Panc1 (cell line): ENCODE measurements at places on chromosomes 2 and 18.

DNA sequence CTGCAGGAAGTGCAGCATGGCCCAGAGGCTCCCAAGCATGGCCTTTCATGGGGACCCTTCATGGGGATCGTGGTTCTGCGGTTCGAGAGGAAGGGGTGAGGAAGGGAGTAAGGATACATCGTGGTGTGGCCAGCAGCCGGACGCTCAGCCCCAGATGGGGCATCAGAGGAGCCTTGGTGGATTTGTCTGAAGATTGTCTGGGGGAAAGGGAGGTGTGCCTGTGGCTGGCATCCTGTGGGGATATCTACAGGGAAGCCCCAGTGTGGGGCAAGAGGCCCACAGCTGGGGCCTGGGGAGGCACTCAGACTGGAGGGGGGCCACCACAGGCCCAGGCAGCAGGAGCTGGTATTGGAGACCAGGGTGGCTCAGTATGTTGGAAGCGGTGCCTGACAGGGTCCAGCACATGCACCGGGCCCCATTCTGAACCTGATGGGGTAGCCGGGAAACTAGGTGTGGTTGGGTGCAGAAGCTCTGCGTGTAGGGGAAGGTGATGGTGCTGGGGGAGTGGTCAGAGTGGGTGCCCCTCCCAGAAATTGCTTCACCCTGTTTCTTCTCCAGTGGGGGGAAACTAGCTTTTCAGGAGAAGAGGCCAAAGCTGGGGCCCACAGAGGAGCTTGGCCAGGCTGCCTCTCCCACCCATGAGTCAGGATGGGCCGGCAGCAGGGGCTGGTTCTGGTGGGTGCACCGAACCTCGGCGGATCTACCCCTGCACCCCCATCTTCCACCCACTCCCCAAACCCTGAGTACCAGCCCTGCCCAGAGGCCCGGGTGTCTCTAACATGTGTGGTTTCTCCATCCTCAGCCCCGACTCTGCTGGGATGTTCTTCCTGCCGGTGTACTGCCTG is 274.4 kb upstream of the HDAC4 start:
- DNase-seq: no peak

DNA sequence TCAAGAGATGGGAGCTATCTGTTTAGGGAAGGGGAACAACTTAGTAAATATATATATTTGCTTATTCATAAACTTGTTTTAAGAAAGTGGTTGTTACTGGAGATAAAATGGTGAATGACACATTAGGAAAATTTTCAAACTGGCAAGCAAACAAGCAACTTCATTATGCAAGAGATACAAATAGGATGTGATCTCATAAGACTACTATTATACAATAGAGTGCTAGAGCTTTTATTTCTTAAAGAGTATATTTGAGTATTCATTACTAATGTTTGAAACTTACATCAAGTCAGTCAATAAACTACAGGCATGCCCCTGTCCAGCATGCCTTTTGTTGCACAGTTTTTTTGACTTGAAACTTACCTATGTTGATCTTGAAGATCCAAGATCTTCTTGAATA is 355.2 kb upstream of the KCNJ3 start:
- DNase-seq: no peak

DNA sequence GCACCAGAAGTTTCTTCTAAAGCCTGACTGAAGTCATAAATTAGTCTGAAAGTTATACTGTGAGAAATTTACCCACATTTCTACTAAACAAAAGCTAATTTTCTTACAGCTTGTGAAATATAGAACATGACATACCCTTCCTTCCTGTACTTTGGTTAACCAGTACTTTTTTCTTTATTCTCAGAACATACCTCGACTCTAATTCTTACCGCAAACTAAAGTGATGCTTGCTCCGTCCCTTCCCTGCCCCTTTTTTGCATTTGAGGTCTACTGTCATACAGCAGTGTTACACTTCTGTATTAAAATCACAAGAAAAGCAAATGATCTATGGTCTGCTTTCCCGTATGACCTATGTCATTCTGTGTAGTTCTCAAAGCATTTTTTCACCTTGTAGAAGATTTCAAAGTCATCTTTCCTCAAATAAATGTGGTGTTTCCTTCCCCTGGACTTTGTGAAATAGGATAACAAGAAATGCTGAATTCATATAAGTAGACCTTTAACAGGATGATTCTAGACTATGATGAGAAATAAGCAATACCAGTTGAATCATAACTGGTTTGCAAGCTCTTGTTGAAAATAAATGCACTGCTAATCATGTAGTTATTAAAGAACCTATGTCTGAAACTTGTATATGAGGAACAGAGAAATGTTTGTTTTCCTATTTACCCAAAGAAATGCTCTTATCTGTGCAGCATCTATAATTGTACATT is 30.4 kb downstream of the CYTIP start:
- no peak for DNase-seq

- DNase-seq: no peak
Observed at GRCh38 chr2:120289221-120289906, 36.7 kb downstream of the RALB start.
